ENCODE measurements at places on chromosomes 4 and X.

DNA sequence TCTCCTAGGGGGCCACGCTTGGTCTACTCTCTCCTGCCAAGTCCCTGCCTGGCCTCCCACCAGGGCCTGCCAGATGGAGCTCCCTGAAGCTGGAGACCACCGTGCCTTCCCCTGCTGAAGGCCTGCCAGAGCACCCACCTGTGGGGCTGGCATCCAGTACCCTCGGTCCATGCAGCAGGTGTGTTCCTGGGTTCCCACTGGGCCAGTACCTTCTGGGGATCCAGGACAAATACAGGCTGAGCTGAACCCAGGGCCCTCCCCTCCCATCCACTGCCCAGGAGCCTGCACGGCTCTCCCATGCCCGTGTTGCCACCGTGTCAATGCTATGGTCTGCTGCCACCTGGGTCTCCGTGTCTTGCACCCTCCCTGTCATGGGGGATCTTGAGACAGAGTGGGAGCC, 68.8 kb downstream of the ABLIM2 start:
- DNase-seq, result no peak

DNA sequence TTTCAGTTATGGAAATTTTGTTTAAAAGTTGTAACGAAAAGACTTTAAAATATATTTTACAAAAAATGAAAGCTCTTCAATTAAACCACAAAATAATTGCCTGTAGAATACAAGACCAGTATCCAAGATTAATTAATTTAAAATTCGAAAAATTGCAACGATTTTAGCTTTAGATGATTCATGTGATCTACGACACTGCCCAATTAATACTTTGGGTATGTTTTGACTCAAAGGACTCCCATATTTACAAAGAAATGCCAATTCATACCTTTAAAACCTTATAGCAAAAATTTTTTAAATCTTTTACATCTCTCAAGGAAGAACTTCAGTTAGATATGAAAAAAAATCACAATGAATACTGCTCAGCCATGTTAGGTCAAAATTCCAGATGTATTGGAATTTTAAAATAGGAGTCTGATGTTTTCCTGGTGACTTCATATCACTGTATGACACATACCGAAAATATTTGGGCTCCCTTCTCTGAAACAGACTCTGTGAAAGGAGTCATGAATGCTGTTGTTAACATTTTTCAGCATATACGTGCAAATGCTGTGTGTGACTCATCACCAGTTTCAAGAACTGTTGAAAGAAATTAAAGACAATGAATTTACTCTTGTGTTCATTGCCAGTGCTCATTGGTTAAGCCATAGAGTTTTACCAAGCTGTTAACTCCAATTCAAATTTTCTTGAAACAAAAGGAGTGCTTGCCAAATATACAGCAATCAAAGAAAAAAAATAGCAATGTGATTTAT, 13.8 kb upstream of the SMS start:
- no peak for DNase-seq

- no peak for DNase-seq
These were observed 25.5 kb downstream of the MMAA start for GRCh38 chr4:145644699-145645098.

GRCh38 chrX:39258331-39258730, 457.1 kb downstream of the MID1IP1 start:
- DNase-seq, result no peak

- no peak for DNase-seq
These were observed 40.8 kb downstream of the RHOXF2B start for GRCh38 chrX:120036704-120037103.

DNA sequence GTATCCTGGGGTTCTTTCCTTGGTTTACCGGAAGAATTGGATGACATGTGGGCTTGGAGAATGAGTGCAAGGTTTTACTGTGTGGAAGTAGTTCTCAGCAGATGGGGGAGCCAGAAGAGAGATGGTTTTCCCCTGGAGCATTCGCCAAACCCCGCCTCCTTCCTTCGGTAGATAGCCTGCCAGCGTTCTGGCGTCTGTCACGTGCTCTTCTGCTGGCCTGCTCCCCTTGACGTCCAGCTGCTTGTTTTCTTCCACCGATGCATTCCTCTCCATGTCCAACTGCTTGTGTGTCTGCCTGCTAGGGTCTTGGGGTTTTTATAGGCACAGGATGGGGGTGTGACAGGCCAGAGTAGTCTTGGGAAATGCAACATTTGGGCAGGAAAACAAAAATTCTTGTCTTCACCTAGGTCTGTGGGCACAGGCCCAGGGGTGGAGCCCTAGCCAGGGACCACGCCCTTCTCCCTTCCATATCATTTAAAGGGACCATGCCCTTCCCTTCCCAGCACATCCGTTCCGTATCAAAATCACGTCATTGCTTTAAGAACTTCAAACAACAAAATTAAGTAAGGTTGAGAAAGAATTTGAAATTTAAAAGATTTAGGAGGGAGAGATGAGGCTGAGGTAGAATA, 538.7 kb upstream of the SMIM31 start:
- no peak for DNase-seq

GRCh38 chr4:139849219-139849618, 183.6 kb downstream of the MGST2 start:
- DNase-seq, result no peak

- no peak for DNase-seq
These were observed 47.3 kb upstream of the FAM9B start for GRCh38 chrX:9081271-9081670.

DNA sequence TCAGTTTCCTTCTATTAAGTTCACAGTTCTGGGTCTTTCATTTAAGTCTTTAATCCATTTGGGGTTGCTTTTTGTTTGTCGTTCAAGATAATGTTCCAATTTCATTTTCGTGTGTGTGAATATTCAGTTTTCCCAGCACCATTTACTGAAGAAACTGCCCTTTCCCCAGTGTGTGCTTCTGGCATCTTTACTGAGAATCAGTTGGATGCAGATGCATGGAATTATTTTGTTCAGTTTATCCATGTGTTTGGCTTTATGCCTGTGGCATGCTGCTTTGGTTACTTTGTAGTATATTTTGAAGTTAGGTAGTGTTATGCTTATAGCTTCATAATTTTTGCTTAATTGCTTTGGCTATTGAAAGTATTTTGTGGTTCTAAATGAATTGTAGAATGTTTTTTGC, 163.8 kb upstream of the HDX start:
- no peak for DNase-seq

DNA sequence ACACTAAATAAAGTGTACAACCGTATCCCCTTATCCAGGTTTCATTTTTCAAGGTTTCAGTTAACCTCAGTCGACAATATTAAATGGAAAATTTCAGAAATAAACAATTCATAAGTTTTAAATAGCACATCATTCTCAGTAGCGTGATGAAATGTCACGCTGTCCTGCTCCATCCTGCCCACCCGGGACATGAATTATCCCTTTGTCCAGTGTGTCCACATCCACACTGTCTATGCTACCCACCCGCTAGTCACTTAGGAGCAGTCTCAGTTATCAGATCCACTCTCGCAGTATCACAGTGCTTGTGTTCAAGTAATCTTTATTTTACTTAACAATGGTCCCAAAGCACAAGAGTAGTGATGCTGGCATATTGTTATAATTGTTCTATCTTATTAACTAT, 54.7 kb downstream of the FRYL start:
- no peak for DNase-seq

GRCh38 chrX:63746278-63746677, 38.7 kb downstream of the ARHGEF9 start:
- no peak for DNase-seq

DNA sequence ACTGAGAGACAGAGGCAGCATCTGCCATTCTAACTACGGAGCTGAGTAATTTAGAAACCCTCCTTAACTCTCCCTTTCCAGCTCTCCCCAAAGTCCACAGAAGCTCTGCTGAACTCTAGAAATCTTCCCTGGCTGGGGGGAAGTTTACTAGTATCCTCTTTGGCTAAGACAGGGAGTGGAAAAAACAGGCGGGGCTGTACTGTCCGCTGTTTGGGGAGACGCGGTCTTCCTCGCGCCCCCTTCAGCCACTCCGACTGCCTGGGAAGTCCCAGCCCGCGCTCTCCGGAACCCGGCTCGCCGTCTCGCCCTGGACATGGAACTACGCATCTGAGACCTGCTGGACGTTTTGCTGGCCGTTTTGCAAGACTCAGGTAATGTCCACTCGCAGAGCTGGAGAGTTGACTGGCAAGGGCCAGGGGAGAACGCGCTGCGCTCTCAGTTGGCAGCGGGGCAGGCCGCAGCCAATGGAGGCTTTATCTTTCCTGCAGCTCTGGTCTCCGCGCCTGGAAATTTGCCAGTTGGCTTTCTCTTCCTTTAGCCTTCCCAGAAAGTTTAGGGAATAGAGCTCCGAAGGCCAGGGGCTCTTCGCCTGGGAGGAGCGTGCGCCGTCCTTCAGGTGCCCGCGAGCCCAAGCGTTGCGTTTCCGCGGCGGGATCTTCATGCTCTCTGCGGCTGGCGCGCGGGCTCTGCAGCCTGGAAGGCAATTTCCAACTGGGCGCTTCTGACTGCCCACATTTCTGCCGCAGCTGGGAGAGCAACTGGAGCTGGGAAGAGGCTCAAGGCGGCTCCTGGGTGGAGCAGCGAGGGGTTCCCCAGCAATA, 892 bp downstream of the IL1RAPL2 start:
- DNase-seq, result no peak

DNA sequence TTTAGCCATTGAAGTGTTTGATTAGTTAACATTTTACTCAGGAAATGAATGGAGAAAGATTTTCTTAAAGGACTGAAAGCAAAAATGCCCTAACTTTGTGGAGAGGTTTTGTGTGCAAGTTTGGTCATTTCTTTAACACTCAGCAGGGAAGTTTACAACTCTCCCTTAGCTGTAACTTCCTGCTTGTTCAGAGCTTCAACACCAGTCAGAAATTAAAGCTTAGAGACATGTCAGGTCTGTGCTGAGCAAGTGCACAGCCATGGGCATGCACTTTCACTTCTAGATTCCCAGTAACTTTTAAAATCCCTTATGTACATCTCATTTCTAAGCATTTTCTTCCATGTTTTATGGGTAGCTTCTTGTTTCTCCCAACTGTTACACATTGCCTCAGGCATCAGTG, 326.0 kb downstream of the ACTRT1 start:
- DNase-seq, result no peak

GRCh38 chr4:81786766-81787165, 315.1 kb upstream of the RASGEF1B start:
- DNase-seq, result no peak

GRCh38 chr4:141686879-141687278, 50.5 kb downstream of the IL15 start:
- DNase-seq, result no peak

GRCh38 chrX:3295731-3296130, 50.7 kb downstream of the MXRA5 start:
- DNase-seq, result no peak

GRCh38 chr4:78707793-78708192, 68.4 kb upstream of the BMP2K start:
- DNase-seq, result no peak

GRCh38 chrX:122272011-122272410, 912.1 kb upstream of the GRIA3 start:
- DNase-seq, result no peak

- no peak for DNase-seq
These were observed 20.5 kb downstream of the COMMD8 start for GRCh38 chr4:47442980-47443379.

GRCh38 chrX:19410259-19410658, 66.5 kb downstream of the PDHA1 start:
- DNase-seq, result no peak

- no peak for DNase-seq
These were observed 1757.8 kb upstream of the TENM3 start for GRCh38 chr4:180485407-180485806.

DNA sequence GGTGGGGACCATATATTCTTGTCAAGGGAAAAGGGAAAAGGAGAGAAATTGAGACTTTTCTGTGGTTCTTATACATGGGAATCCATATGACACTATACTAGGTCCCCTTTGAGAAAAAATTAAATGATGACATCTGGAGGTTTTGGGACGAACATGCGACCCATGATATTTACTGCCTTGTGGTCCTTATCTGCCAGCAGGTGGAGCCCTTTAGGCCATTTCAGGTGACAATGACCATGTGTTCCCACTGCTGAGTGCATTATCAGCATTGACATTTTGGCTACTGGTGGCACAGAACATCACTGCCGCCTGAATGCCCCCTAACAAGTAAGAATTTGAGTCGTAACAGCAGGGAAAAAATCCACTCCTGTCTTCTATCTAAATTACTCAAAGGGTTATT, 843.4 kb downstream of the FSTL5 start:
- no peak for DNase-seq

DNA sequence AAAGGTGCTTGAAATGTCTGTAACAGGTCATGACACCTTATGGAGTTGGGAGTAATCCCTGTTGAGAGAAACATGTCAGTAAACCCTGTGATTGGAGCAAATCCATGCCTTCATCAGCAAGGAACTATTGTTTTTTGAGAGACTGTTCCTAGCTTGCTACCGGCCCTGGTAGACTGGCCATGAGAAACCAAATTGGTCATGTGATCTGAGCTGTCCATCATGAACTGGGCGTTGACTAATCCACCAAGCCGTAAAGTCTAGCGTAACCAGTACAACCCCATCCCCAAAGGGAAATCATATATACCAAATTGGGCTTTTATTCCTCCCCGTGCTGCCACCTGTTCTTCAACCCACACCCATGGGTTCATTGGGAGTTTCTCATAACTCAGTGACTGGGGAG, 143.7 kb downstream of the PHF8 start:
- no peak for DNase-seq

DNA sequence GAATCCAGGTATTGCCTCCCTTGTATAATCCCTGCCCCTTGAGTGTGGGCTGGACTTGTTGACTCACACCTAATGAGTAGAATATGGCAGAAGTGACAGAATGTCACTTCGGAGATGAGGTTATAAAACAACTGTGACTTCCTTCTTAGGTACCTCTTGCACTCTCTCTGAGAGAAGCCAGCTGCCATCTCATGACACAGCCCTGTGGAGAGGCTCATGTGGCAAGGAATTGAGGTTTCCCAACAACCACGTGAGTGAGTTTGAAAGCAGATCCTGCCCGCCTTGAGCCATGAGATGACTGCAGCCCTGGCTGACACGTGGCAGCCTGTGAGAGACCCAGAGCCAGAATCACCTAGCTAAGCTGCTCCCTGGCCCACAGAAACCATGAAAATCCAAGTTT, 13.5 kb downstream of the ASB11 start:
- no peak for DNase-seq

Measured in NCI-H187 (cell line).